ENCODE measurements at places on chromosomes 3 and 15. TPM values are rescaled to one million over a fixed set of nuclear protein-coding genes. Genes with fewer than 3 reads are reported as not detected.

Gene BHLHE40
- 52.2 TPM for total RNA-seq

- no peak for DNase-seq
These were observed 176.1 kb upstream of the CHL1 start for GRCh38 chr3:20421-20820.

DNA sequence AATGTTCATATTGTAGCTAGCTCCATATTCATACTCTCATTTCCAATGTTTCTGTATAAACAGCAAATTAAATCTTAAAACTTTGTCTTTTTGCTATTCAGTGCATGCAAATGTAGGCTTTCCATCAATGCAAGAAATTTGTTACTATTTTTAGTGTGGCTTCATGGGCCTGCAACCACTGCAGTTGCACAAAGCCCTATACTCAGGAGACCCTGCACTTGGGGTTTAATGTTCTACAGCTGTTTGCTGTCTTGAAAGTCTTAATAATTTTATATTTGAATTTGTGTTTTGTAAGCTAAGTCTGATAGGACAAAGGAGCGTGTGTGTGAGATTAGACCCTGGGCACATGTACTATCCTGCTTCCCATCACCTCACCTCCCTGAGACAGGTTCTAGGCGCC, 9.6 kb downstream of the PYDC2 start:
- DNase-seq: no peak

DNA sequence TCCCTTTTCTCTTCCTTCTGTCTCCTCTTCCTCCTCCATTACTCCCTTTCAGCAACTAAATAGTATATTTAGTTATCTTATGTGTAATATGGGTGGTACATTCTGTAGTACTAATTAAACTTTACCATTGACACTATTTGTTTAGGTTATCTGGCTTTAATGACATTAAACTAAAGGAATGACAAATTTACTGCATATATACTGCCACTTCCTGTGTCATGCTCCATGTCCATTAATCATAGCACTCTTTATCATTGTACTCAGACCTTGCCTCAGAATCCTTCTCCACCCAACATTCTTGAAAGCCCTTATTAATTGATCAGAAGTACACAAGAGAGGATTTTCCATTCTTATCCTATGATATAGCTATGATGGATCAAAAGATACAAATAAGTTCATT, 244.2 kb downstream of the NAALADL2 start:
- DNase-seq: no peak

- DNase-seq: no peak
These were observed 28.5 kb downstream of the MFSD1 start for GRCh38 chr3:158830391-158830790.

GRCh38 chr15:78405336-78405924, 32.6 kb upstream of the IREB2 start:
- DNase-seq: no peak

- no peak for DNase-seq
These were observed 26.8 kb upstream of the THBS1 start for GRCh38 chr15:39553947-39554693.

- DNase-seq: no peak
These were observed 13.9 kb downstream of the PRR23E start for GRCh38 chr3:127206611-127207516.

Gene GOLGA8H
- total RNA-seq: not detected

- DNase-seq: no peak
These were observed 42.2 kb downstream of the SV2B start for GRCh38 chr15:91142106-91142744.

DNA sequence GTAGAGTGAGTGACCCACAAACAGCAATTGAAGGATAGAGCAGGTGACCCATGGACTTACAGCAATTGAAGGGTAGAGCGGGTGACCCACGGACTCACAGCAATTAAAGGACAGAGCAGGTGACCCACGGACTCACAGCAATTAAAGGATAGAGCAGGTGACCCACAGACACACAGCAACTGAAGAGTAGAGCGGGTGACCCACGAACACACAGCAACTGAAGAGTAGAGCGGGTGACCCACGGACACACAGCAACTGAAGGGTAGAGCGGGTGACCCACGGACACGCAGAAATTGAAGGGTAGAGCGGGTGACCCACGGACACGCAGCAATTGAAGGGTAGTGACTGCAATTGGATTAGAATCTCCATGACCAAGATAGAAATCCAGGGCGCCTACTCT, 9.8 kb upstream of the TNK2 start:
- peak; percentile 42 for DNase-seq

Measured in ascending aorta (tissue), 2 donors.